ENCODE measurements at places on chromosomes 7 and 10.

DNA sequence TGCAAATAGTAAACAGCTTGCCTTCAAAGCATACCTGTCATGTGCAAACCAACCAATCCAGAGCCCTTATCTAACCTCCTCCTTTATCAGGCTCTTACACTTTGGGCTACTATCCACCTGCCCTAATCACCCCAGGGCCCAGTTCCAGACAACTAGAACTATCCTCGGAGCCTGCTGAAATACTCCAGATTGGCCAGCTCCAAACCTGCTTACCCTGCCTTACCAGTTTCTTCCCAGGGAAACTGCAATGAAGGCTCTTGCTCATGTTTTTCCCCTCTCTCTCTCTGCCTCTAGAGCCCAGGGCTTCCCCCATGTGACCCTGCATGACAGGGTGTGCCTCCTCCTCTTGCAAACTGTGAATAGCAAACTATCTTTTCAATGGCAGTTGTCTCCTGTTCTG lies 81.4 kb upstream of the CAPZA2 start:
- no peak for DNase-seq

GRCh38 chr10:110415809-110416208 lies 81.9 kb upstream of the DUSP5 start:
- DNase-seq: no peak

- peak; percentile 66 for DNase-seq
Observed at GRCh38 chr7:101664436-101664835, 35.3 kb upstream of the MYL10 start.

DNA sequence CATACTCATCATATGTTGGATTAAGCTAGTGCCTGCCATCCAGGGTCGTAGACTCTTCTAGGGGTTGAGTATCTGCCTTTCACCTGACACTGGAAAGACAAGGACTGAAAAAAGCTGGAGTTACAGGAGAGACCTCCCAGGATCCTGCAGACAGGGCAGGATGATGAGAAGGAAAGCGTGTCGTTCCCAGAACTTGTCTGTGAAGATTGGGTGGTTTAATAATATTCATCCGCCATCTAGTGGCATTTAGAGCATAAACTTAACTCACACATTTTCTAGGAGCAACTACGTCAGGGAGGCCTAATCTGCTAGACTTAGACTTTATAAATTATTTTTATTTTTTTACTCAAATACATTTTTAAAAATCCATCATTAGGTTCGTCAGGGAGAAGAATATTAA lies 59.6 kb downstream of the ADRB1 start:
- no peak for DNase-seq

DNA sequence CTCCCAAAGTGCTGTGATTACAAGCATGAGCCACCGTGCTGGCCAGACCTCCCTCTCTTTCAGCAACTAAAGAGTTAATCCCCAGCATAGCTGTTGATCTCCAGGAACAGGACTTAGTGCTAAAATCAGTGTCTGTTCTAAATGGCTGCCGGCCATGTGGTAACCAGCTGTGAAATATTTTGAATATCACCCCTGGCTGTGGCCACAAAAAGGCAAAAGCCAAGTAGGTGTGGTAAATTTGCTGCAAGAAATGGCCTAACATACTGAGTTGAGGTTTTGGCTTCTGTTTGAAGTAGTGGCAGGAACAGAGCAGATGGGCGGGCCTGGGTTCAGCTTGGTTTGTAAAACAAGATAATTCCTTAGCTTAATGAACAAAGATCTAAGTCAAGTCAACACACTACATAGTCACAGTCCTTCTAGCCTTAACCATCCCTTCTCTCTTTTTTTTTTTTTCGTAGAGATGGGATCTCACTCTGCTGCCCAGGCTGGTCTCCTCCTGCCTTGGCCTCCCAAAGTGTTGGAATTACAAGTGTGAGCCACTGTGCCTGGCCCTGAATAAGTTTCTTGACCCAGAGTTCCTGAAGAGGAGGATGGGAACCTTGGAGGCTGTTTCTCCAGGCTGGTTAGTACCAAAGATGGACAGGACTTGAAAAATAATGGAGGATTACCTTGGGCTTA lies 22.7 kb upstream of the AGFG2 start:
- DNase-seq: no peak

GRCh38 chr10:45224219-45224841 lies 91.1 kb downstream of the OR13A1 start:
- DNase-seq: no peak

GRCh38 chr7:99645590-99645989 lies 28.8 kb downstream of the ZSCAN25 start:
- DNase-seq: no peak

- DNase-seq: no peak
Observed at GRCh38 chr10:31751051-31751737, 177.4 kb downstream of the ARHGAP12 start.

DNA sequence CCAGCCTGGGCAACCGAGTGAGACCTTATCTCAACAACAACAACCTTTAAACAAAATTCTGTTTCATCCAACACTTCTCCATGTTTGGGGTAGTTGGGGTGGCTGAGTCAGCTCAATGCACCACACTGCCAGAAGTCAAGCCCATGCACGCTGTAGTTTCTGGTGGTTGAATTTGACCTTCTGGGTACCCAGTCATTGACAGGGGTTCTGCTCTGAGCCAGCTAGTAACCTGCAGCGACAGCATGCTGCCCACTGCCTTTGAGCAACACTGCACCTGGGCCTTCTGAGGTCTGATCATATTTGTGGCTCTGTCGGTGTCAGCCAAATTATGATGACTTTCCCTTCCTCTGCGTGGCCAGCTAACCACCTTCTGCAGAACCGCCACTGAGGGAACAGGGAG lies 84.6 kb upstream of the ZNF438 start:
- no peak for DNase-seq

GRCh38 chr7:30553546-30553945 lies 41.1 kb upstream of the GARS1 start:
- DNase-seq: no peak

DNA sequence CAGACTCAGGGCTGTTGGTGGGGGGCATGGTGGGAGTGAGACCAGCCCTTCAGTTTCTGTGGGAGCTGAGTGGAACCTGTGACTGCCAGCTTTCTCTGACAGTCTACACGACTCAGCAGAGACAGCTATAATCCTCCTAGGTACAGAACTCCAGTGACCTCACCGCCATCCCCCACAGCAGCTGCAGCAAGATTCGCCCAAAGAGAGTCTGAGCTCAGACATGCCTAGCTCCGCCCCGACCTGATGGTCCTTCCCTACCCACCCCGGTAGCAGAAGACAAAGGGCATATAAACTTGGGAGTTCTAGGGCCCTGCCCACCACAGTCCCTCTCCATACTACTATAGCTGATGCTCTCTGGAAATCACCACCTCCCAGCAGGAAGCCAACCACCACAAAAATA lies 500.1 kb downstream of the ETV1 start:
- DNase-seq: no peak

GRCh38 chr7:4724648-4725013 lies 42.5 kb downstream of the FOXK1 start:
- DNase-seq: no peak

DNA sequence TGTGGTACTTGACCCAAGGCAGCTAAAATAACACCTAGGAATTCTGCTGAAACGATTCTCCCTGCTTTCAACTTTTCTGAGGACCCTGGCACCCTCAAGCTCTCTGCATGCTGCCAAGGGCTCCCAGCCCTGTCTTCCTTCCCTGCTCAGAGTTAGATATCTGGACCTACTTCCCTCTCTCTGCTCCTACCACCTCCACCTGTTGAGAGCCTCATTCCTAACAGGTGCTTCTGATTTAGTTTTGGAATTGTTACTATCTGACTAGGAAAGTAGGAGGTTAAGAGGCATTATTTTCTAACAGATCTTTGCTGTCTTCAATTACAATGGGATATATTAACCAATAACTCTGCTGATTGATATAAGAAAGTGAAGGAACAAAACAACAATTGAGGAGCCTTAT lies 253.8 kb downstream of the FZD1 start:
- DNase-seq: no peak
